ENCODE measurements at places on chromosomes 7 and 10. TPM values are rescaled to one million over a fixed set of nuclear protein-coding genes. Genes with fewer than 3 reads are reported as not detected.
A peak's percentile ranks its signal among the peaks of the same experiment; 100 is the strongest.

Gene HOXA9
- not detected for total RNA-seq

DNA sequence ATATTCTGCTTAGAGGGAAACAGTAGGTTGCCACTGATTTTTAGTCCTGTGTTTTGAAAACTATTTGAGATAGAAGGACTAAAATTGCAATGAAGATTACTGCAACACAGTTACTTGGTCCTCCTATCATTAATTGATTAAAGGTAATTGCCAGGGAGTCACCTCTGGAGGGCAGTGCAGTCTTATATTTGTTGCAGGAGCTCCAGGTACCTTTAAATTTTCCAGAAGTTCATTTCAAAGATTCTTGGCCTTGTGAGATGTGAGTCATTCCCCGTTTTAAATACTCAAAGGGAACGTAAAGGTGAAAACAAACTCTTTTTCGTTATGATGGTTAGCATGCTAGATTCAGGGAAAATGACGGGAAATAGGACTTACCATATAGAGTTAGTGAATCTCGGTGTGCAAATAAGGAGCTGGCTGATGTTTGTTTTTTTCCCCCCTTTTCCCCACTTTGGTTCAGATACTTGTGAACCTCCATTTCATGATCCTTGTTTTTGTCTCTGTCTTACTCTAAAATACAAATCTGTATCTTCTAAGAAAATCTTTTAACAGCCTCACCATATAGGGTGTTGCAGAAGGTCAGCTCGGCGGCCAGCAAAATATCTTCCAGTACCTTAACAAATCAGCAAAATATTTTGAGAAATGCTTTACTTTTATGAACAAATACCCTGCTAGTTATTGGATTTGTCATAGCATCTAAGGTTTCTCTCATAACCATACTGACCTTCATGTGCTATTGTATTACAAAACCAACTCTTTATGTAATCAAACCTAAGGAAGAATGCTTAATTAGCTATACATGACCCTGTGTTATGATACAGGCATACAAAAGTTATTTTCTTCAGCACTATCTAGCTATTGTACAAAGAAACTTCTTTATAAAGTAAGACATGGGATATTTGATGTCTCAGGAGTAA lies 143.0 kb upstream of the HDAC9 start:
- H3K4me1 ChIP-seq: no peaks in the 10 kb centered on the region
- no peaks in the 10 kb centered on the region for H3K36me3 ChIP-seq
- H3K27me3 ChIP-seq: no peaks in the 10 kb centered on the region
- DNase-seq: peak; percentile 16
- no peak overlapping the region for H3K4me3 ChIP-seq

Gene SSC4D
- 0.60 TPM for total RNA-seq

Gene CLDN4
- total RNA-seq: 0.53 TPM

GRCh38 chr10:18607503-18608378 lies 43.6 kb downstream of the NSUN6 start:
- H3K4me1 ChIP-seq: peaks cover 11% of the 10 kb centered on the region
- peaks cover 20% of the 10 kb centered on the region for H3K36me3 ChIP-seq
- peak; percentile 2 for DNase-seq
- no peaks in the 10 kb centered on the region for H3K27me3 ChIP-seq
- H3K4me3 ChIP-seq: no peak overlapping the region

DNA sequence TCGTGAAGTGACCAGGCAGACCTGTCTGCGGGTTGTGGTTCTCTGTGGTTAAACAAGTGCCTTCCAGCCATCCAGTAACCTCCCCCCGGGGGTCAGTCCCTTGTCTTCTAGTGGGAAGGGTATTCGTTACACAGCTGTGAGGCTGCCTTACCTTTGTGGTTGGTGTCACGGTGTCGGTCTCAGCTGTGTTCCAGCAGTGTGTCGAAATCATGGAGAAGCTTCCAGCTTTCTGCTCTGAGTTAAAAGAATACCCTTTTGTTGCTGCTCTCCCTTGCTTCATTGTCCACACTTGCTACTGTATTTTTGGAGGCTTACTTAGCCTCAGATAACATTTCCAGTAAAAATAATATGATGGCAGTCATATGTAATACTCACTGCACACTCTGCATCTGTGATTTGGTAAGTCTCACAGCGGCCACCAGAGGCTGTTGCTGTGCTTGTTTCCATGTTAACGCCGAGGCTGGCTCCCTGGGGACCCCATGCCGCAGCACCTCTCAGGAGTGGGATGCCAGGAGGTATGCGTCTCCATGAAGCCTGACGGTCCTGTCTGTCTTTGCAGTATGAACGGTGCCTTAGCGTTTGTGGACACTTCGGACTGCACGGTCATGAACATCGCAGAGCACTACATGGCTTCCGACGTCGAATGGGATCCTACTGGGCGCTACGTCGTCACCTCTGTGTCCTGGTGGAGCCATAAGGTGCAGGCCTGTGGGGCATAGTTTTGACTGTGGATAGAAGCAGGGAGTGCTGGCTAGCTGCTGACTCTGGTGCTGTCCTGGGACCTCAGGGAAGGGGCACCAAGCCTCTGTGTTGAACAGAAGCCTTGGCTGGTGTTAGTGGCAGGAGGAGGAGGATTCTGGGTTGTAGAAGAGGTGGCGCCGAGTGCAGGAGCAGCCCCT lies 20.5 kb downstream of the EIF3B start:
- no peak overlapping the region for H3K4me3 ChIP-seq
- H3K27ac ChIP-seq: peak overlapping the region; percentile 12
- no peaks in the 10 kb centered on the region for H3K4me1 ChIP-seq
- peaks cover 22% of the 10 kb centered on the region for H3K36me3 ChIP-seq
- H3K27me3 ChIP-seq: no peaks in the 10 kb centered on the region
- DNase-seq: no peak

All from activated T-cell treated with anti-CD3 and anti-CD28 coated beads, Interleukin-2, amount 50 U/mL, for 72 hours (primary cell).